Small intestine (tissue), 16 donors: ENCODE measurements at places on chromosomes 11 and 22. TPM values are rescaled to one million over a fixed set of nuclear protein-coding genes. Genes with fewer than 3 reads are reported as not detected.

Gene TIGD3
- polyA plus RNA-seq: 2.1 TPM

Gene FAT3
- 0.44 TPM for polyA plus RNA-seq

- DNase-seq: no peak
- no peaks in the 10 kb centered on the region for H3K36me3 ChIP-seq
- H3K27ac ChIP-seq: peak overlapping the region; percentile 16
- H3K4me3 ChIP-seq: peak overlapping the region; percentile 63
Observed at GRCh38 chr11:115502636-115503082, 1.6 kb downstream of the CADM1 start.

DNA sequence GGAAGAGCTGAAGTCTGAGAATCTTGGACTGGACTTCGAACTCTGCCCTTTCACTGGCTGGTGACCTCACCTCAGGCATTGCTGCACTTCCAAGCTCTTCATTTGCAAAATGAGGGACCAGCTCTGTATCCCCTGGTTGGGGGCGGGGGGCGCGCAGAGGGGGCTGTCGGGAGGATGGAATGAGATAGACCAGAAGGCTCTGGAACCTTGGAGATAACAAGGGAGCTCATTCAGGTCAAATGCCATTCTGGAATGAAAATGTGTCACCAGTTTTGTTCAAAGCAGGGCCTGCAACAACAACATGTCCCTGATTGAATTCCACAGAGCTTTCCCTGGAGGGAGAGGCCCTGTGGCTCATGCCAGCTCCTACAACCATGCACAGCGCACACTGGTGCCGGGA, 370.5 kb downstream of the MN1 start:
- no peaks in the 10 kb centered on the region for H3K4me1 ChIP-seq
- H3K4me3 ChIP-seq: no peak overlapping the region
- H3K36me3 ChIP-seq: no peaks in the 10 kb centered on the region
- H3K27me3 ChIP-seq: no peaks in the 10 kb centered on the region

Gene UCP3
- polyA plus RNA-seq: 0.54 TPM

DNA sequence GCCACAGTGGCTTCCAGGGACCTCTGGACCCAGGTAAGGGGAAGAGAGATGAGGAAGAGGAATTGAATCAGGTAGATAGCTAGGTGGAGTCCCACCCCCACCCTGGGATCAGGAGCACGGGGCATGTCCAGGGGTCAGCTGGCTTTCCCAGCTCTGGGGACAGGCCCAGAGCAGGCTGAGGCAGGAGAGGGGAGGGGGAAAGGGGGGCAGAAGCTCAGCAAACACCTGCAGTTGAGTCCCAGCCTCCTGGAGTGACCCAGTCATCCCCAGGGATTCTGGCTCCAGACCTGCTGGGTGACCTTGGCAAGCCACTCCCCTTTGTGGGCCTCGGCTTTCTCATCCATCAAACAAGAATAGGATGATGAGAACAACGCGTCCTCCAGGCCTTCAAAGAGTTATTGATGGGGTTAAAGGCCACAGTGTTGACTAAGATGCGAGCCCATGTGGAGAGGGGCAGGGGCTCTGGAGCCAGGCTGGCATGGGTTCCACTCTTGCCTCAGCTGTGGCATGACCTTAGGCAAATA, 16.0 kb downstream of the STARD10 start:
- H3K4me1 ChIP-seq: no peaks in the 10 kb centered on the region
- no peak overlapping the region for H3K4me3 ChIP-seq
- peaks cover 83% of the 10 kb centered on the region for H3K36me3 ChIP-seq
- H3K27ac ChIP-seq: peak overlapping the region; percentile 86

DNA sequence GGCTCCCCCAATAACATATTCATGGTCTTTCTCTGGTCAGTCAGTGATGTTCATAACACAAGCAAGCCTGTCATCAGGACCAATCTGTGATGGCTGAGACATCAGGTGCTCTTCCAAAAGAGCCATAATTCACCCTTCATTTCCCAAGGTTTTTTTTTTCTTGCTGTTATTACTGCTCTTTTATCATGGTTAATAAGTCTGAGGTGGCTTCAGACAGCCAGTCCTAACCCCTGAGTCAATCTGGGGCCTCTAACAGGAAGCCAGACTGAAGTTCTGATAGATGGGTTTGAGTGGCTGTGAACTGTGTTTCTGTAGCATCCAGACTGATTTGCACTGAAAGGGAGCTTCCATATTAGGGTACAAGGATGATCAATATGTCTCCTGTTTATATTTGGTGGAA, 8.8 kb downstream of the EHF start:
- no peaks in the 10 kb centered on the region for H3K27me3 ChIP-seq
- H3K36me3 ChIP-seq: no peaks in the 10 kb centered on the region
